NCI-H1436 (cell line): ENCODE measurements at places on chromosomes 16 and 17.

GRCh38 chr16:8963821-8964441, at the start of gene USP7:
TSS of gene USP7 (minus strand) at chr16:8963906. CDS start at chr16:8963285, 621 bp downstream.
- DNase-seq, result peak; percentile 74

DNA sequence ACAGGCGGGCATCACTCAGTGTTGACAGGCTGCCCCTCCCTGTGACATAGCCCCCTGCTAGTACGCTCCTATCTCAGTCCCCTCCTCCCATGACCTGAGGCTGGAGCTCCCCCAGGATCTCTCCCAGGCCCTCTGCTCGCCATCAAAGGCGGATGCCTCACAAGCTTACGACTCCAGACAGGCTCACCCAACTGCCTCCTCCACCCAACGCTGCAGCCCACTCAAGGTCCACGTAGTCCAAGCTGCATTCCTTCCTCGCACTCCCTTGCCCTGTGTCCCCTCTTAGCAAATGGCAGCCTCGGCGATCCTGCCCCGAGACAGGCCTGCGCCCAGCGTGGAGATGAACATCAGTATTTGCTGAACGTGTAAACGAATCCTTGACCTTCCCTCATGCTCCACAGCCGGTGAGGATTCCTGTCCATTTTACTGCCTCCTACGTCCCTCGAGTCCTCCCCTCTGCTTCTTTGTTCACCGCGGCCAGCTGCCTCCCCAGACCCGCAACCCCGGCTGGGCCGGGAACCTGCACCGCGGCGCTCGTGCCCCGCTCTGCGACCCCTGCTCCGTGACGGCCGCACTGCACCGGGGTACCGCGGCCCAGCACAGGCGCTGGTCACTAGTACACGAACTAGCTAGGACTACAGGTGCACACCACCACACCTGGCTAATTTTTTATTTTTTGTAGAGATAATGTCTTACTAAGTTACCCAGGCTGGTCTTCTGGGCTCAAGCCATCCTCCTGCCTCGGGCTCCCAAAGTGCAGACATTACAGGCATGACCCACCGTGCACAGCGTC, 838 bp upstream of the TMEM97 start:
- DNase-seq, result peak; percentile 10

DNA sequence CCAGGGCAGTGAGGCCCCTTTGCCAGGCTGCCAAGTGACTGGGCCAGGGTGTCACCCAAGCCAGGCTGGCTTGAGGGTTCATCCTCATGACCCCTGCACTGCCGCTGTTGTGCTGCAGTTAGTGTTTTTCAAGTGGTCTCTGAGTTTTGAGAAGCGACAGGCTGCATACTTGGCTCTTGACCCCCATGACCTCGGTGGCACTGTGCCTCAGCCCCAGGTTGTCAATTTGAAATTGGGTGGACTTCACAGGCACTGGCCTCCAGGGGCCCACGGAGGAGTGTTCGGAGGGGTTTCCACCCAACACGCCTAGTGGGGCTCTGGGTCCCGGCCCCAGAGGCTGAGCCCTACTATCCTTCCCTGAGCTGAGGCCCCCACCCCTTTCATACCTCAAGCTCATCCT, 42.7 kb downstream of the DHRS7B start:
- no peak for DNase-seq

DNA sequence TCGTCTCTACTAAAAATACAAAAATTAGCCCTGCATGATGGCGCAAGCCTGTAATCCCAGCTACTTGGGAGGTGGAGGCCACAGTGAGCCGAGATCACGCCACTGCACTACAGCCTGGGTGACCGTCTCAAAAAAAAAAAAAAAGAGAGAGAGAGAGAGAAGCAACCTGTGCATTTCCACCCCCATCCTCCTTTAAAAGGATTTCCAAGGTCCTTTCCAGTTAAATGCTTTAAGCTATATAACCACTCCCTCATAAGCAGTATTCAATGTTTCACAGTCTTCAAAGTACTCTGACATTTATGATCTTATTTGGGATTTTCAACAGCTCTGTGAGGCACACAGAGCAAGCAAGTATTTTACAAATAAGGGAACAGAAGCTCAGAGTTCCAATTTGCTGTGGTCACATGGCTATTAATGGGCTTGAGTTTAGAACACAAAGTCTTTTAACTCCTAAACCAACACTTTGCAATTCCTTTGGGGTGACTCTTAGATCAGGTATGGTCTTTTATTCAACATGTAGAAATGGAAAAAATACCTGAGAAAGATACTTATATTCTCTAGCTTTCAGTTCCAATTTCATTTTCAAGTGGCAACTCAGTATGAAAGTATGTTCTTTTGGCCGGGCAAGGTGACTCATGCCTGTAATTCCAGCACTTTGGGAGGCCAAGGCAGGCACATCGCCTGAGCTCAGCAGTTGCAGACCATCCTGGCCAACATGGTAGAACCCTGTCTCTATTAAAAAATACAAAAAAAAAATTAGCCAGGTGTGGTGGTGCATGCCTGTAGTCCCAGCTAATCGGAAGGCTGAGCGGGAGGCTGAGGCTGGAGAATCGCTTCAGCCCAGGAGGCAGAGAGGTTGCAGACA, 31.3 kb downstream of the SPOP start:
- no peak for DNase-seq

- DNase-seq, result no peak
These were observed 22.4 kb downstream of the MIS12 start for GRCh38 chr17:5508810-5509209.

DNA sequence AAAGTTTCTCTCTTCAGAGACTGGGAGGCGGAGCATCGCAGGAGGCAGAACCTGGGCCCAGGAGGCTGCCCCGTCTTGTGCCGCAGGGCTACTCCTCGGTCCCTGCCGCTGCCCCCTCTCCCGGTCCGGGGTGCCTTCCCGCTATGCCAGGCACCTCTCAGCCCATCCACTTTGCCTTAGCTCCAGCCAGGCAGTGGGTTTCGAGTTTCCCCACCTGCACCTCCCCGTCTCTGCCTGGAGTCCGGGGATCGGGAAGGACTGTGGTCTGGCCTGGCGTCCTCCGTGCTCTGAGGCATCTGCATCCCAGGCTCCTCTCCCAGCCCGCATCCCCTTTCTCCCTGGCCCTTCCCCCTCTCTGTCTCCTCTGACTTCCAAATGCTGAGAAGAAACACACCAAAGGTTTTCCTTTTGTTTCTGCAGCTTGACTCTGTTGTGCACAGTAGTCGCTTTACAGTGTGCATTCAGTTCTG, 26.8 kb upstream of the PIK3R6 start:
- DNase-seq, result no peak

DNA sequence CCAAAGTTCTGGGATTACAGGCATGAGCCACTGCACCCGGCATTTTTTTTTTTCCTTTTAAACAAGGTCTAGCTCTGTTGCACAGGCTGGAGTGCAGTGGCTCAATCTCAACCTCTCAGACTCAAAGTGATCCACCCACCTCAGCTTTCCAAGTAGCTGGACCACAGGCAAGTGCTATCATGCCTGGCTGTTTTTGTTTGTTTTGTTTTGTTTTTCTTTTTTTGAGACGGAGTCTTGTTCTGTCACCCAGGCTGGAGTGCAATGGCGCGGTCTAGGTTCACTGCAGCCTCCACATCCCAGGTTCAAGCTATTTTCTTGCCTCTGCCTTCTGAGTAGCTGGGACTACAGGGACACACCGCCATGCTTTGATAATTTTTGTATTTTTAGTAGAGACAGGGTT, 19.1 kb upstream of the ZC3H7A start:
- no peak for DNase-seq

DNA sequence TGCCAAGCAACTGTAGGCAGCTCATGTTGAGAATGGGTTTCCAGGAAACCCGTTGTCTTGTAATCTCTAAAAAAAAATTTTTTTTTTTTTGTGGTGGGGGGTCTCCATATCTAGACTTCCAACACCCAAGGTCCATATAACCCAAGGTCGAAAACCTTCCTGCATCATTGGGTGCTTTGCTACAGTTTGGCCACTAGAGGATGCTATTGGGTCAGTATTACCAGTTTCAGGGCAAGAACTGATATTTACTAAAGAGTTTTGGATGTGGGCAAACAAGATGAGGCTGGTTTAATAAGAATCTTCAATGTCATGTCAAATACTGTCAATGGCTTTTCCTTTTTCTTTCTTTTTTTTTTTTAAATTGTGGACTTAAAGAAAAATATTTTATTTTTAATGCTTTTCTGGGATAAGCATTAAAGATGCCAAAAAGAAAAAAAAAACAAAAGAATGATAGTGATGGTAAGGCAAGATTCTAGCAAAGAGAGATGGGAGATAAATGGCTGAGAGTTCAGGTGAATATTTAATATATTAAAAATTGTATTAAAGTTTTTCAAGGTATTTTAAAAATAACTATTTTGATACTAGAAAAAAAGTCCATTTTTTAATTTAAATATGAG, 62.2 kb downstream of the DHRS7C start:
- DNase-seq, result peak; percentile 11

GRCh38 chr17:12600349-12600748, 65.3 kb upstream of the MYOCD start:
- no peak for DNase-seq

DNA sequence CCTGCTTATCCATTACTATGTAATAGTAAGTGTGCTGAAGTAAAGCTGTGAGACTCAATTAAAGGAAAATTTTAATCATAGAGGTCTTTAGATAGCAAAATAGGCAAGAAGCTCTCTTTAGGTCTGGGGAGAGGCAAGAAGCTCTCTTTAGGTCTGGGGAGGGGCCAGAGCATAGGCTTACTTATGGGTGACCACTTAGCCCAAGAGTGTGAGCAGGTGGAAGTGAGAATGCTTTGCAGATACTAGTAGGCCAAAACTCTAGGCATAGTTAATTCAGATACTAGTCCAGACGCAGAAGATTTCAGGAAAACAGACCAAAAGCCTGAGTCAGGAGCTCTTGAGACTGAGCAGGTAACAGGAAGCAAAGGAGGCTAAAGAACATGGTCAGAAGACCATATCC, 49.6 kb downstream of the GLG1 start:
- no peak for DNase-seq

- DNase-seq, result no peak
These were observed 35.3 kb downstream of the TMEM235 start for GRCh38 chr17:78266771-78267170.

DNA sequence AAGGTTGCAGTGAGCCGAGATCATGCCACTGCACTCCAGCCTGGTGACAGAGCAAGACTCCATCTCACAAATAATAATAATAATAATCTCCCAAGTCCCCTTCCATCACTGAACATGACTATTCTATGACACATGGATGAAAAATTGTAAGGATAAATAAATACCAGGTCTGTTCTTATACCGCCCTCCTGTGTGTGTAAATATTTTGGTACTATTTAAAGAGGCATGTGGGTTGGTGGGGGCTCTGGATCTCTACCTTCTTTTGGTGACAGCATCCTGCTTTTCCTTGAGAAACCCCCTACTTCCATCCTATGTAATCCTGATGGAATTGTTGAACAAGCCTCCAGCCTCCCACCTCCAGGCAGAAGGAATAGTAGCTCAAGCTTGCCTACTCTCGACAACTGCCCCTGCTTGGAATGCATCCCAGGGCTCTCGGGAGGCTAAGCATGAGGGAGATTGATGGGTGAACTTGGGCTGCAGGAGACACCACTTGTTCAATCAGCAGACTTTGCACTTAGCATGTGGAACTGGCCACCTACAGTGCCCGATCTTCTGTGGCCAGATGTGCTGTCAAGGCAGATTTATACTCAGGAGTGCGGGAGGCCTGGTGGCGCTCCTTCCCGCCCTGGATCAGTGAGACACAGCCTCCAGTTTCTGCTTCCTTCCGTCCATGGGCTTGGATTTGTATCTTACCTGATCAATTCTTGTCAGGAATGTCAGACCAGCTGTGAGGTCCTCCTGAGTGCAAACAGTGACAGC, 287.4 kb downstream of the SLC39A11 start:
- no peak for DNase-seq
